ENCODE measurements at places on chromosomes 5 and 9.

DNA sequence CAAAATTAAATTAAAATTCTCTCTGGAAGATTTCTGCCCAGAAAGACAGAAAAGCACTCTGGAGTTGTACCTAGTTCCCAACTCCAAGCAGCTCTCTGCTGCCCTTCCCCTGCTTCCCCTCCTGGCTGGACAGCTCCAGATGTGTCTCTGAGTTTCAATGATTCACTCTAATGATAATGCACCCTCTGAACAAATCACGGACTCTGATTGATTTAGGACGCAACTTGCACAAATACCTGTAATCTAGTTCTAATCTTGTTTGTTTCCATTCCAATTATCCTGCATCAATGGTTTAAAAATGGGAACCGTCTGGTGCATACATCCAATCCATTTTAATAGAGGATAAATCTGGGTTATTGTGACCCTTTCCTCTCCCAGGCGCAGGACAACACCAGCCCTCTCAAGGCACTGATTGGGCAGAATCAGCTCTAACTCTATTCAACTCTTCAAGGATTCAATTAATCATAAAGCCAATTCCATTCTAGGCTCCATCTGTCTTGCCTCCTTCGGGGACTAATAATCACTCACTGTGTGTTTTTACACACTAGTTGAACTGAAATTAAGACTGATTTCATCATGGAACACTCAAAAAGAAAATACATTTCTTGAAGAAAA, 111.2 kb upstream of the LRRTM2 start:
- DNase-seq = no peak

DNA sequence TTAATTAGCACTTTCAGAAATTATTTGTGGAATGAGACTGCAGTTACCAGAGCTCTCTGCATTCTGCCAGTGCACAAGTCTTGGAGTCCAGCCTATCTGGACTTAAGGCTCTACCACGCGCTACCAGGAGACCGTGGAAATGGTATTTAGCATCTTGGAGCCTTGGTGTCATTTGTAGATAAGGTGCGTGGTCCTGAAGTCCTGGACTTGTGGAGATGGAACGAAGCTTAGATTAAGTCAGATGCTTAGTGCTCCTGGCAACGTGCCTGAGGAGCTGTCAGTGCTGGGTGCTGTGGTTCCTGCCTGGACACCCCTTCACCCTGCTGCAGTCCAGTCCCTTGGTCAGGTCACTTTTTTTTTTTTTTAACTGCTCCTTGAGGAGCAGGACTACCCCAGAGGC, 59.7 kb downstream of the RCL1 start:
- DNase-seq = no peak

GRCh38 chr5:118687661-118688621, 300.4 kb downstream of the DTWD2 start:
- no peak for DNase-seq

GRCh38 chr5:61603211-61603908, 271.3 kb downstream of the ZSWIM6 start:
- no peak for DNase-seq

DNA sequence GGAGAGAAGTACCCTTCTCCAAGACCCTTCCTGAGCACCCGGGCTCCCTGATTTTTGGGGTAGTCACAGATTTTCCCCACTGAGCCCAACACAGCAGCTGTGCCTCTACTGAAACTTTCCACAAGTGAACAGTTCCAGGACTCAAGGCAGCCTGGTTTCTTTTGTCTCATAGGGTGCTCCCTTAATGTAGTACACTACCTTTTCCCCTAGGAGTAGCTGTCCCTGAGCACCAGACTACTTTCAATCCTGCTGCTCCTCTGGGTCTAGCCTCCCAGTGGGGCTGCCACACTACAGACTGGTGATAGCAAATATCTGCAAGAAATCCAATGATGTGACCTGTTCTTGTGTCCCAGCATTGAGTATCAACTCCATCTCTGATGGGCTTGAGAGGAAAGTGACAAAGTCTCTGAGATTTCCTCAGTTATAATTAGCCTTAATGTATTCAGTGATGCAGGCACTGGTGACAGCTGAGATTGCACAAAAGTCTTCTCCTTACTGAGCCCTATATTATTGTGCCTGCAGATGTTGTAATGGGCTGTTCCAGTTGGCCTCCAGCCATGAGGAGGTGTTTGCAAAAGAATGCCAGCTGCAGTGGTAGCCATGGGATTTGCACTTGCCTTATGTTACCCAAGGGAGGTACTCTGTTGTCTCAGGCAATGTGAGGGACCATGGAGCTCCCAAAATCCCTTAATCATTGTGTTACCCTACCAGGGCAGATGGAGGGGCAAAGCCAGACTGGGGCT, 1802.5 kb downstream of the EFNA5 start:
- DNase-seq = no peak

DNA sequence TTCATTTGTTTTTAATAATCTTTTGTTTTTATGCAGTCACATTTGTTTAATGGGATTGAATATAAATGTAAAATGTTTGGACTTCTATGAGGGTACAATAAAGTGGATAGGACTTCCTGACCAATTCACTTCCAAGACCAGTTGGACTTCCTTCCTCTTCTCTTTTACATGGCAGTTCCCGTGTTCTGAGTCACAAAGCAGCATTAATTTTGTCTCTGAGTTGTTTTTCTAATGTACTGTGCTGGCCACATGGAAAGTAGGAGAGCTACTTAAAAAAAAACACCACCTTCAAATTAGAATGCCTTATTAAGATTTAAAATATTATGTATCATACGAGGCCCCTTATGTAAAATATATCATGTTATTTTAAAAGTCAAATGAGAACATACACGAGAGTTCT, 87.3 kb downstream of the CCDC171 start:
- no peak for DNase-seq

GRCh38 chr5:177983763-177984583, 12.1 kb downstream of the PROP1 start:
- no peak for DNase-seq
